AG20443 (cell line): ENCODE measurements at places on chromosomes 13 and 19.

GRCh38 chr19:15108145-15108844, 1.1 kb downstream of the SYDE1 start:
- DNase-seq: no peak

DNA sequence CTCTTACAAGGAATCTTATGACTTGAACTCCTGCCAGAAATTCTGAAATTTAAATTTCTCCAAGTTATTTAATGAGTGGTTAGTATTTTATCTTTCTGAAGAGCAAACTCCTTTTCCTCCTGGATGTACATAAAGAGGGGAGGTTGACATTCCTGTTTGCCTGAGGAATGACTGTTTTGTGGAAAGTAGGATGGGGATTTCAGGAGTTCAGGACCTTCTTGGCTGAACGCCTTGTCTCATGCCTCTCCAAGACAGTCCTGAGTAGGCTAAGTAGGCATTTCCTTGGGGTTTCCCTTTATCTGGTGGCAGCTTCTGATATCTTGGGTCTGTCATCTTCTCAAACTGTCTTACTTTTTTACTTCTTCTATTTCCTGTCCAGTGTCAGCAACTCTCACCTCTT, 356.6 kb downstream of the TDRD3 start:
- DNase-seq: no peak

DNA sequence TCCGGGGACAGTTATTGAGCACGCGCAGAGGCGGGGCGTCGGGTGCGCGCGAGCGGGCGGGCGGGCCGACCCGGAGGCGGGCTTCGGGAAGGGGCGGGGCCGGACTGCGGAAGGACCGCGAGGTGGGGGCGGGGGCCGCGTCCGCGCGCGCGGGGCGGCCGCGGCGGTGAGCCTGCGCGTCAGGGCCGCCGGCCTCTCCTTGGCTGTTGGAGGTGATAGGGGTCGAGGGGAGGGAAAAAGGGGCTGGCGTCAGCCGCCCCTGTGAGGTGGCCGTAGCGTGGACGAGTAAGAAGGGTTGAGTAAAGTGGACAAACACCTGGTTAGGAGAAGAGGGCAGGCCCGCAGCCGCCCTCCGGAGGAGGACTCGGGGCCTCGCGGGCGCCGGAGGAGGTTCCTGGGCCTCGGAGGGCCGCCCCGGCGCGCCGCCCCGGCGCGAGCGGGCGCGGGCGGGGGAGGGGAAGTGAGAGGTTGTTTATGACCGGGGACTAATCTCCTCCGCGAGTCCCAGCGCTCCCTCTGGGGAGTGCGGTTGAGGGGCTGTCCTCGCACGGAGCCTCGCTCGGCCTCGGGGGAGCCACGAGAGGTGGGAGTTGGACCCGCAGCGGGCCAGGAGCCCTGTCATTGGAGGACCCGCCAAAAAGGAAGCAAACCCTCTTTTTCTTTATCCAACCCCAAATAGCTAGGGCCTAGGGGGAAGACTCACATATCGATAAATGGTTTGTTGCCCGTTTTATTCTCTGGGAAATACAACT, 547 bp upstream of the INTS6 start:
- DNase-seq: peak; percentile 99

GRCh38 chr19:17842663-17843291, 5.0 kb downstream of the JAK3 start:
- DNase-seq: no peak

DNA sequence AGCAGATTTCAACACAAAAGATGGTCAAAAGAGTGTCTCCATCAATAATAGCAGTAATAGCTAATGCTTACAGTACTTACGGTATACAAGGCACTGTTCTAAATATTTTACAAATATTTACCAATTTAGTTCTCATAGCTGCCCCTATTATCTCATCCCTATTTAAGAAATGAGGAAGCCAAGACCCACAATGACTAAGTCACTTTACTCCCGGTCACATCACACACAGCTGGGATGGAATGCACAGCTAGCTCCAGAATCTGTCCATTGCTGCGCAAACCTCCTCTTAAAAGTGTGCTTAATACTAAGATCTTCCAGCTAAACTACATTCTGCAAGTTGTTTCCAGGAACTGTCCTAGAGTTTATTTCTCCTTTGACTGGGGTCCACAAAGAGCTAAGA, 63.4 kb downstream of the RAP2A start:
- DNase-seq: no peak

- DNase-seq: no peak
These were observed 75.4 kb downstream of the PEG3 start for GRCh38 chr19:56765137-56765536.

DNA sequence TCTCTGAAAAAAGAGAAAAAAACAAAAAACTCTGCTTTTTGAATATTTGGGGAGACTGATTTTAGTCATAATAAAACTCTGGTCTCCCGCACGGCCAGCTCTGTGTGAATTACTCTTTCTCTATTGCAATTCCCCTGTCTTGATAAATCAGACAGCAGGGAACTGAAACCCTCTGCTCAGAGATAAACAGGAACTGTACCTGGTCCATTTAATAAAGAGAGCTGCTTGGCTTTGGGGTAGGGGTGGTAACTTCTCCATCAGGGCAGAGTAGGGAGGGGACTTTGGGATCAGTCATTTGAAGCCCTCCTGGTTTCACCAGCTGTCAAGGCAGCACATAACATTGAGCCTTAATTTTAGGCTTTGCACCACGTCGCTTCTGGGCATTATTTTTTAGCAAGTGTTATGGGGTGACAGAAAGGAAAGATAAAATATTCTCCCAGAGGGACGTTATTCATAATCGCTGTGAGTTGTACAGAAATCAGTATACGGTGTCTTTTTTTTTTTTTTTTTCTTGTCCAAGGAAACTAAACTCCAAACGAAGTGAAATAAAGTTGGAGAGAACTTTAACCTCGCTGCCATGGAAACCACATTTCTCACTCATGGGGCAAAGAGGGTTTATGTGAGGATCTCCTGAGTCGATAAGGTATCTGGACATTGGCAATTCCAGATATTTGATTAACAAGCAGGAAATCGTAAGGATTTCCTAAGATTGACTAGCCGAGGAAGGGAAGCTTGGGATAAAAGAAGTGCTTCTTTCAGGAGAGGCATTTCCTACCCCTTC, 99.0 kb upstream of the MRI1 start:
- DNase-seq: no peak

- DNase-seq: peak; percentile 100
These were observed 379 bp upstream of the CDC34 start for GRCh38 chr19:531009-531752.

- DNase-seq: no peak
These were observed 15.1 kb upstream of the GAS6 start for GRCh38 chr13:113879017-113879416.

GRCh38 chr13:75748874-75749273, 112.7 kb downstream of the LMO7 start:
- DNase-seq: no peak

DNA sequence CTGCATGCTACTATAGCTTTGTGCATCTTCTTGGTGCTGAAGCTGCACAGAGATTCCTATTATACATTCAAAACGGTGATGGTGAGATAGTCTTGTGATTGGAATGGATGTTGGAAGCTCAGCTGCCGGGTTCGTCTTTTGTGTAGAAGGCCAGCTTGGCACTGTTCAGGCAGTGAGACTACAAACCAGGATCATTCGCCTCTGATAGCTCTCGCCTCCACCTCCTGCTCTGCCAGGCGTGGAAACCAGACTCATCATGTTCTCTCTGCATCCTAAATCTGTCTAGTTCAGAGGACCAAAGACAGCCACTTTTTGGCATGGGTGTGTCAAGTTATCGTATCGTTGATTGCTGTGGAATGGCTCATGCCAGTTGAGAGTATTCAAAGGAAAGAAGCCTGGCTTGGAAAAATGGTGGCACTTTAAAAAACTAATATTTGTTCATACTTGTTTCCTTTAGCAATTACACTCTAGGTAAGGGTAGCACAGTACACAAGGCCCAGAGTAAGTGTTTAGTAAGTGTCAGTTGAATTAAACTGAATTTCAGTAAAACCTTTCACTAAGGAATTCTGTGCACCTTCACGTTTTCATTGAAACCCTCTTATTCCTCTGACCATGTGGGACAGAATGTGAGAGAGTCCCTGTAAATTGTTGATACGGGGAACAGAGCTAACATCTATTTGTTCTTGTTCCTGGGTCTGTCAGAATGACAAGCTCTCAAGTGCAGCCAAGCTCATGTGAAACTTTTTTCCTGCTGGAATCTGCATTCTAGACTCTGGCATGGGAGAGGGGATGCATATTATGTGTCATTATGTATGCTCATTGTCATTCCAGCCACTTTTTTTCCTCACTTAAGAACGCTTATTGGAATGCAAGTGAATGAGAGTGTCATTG, 69.8 kb downstream of the DPY19L3 start:
- no peak for DNase-seq

- no peak for DNase-seq
These were observed 756.7 kb downstream of the UQCRFS1 start for GRCh38 chr19:28456252-28456651.

DNA sequence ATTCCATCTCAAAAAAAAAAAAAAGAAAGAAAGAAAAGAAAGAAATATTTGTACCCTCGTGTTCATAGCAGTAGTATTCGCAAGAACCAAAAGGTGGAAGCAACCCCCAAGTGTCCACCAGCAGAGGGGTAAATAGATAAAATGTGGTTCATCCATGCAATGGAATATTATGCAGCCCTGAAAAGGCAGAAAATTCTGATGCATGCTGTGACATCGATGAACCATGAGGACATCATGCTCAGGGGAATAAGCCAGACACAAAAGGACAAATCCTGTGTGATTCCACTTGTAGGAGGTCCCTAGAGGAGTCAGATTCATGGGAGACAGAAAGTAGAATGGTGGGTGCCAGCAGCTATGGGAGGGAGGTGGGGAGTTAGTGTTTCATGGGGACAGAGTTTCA, 6.4 kb upstream of the LRRC8E start:
- no peak for DNase-seq

GRCh38 chr13:104949840-104950740, 1585.4 kb downstream of the EFNB2 start:
- no peak for DNase-seq

DNA sequence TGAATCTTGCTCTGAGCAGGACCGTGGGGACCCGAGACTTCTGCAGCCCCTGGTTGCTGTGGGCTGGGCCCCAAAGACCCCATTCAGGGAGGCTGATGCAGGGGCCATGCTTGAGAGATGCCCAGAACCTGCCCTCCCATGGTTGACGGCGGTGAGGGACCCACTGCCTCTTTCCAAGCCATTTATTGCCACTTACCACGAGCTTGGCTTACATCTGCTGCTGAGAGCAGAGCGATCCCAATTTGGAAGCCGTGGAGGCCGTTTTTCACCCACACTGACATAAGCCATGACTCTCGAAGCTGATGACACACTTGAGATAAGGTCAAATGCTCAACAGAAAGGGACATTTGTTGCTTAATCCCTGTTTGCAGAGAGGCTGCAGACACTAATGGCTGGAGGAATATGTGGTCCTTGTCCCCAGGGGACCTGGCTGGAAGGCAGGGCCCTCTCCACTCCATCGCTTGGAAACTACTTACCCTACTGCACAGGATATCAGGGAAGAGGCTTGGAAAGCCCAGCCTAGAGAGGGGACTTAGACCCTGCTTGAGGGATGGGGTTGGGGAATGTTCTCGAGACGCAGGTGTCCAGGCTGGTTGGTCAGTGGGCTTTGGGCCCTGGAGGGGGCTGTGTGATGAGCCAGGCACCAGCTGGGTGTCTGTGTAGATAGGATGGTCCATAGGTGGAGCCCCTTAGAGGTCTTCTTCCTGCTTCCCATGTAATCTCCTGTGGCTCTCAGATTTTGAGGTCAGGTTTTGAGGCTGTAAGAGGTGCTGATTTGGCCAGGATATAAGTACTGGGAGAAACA, 15.3 kb downstream of the ZNF536 start:
- no peak for DNase-seq

- no peak for DNase-seq
These were observed 292.4 kb upstream of the TSHZ3 start for GRCh38 chr19:31641591-31641990.

GRCh38 chr19:3494051-3494450, 6.4 kb downstream of the DOHH start:
- DNase-seq: peak; percentile 70
